Heart left ventricle (tissue), 16 donors: ENCODE measurements at places on chromosomes 3 and 15. TPM values are rescaled to one million over a fixed set of nuclear protein-coding genes. Genes with fewer than 3 reads are reported as not detected.

DNA sequence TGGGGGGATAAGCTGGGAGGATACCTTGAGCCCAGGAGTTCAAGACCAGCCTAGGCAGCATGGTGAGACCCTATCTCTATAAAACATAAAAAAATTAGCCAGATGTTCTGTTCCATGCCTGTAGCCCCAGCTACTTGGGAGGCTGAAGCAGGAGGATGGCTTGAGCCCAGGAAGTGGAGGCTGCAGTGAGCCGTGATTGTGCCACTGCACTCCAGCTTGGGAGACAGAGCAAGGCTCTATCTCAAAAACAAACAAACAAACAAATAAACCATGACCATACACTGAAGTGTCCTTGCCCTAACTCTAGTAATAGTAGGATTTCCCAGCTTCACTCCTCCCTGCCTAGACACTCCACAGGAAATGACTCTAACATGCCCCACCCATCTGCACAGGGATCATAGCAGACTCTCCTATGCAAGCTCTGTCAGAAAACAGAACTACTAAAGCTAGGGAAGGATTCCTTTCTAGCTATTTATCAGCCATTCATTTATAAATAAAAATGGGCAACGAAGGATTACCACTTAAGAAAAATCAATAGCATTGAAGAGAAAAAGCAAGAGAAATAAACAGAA is 4.6 kb downstream of the ERICH6 start:
- no peak for DNase-seq

PBRM1 gene
- 33.8 TPM for total RNA-seq

FOXB1 gene
- total RNA-seq = not detected

DNA sequence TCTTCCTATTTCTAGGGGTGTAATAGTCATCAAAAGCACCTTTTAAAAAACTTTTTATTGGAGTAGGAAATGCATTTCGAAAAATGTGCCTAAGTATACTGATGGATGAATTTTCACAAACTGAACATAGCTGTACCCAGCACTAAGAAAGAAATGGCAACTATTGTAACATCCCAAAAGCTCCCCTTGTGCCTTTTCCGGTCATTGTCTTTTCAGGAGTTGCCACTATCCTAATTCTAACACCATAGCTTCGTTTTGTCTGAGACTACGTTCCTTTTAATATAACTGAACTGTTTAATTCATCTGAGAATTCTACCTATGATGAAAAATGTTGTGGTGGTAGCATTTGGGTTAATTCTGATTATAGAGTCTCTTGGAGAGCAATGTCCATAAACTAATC is 1.9 kb downstream of the TIMMDC1 start:
- DNase-seq = no peak

GRCh38 chr3:103609472-103609871 is 1174.7 kb downstream of the ZPLD1 start:
- no peak for DNase-seq

GRCh38 chr15:83999396-84000135 is 236.0 kb upstream of the GOLGA6L4 start:
- DNase-seq = no peak

KCNH8 gene
- total RNA-seq = not detected

KIF7 gene
- total RNA-seq = 3.5 TPM

GRCh38 chr15:63870487-63871209 is 36.9 kb upstream of the HERC1 start:
- DNase-seq = peak; percentile 65

GRM7 gene
- total RNA-seq = not detected

AMT gene
- total RNA-seq = 10.3 TPM

MYO5A gene
- 17.0 TPM for total RNA-seq

DNA sequence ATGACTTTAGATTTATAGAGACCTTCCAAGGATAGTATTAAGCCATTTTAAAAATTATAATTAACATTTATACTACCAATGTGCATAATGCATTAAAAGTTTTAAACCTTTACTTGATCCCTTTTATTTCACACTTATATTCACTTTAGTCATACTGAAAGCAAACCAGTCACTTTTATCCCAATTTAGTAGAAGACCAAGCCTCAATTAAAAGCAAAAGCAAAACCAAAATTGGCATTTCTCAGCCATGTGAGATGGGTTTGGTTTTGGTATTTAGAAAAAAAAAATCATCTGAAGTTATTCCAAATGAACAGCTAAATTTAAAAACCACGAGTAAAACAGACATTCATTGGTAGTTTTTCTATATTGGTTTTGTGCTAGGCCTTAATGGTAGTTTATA is 249.4 kb downstream of the LPP start:
- DNase-seq = no peak

SOX14 gene
- not detected for total RNA-seq

CPEB1 gene
- total RNA-seq = 2.0 TPM

PARP15 gene
- total RNA-seq = 0.38 TPM

- DNase-seq = no peak
These were observed 140.9 kb downstream of the KCNMB2 start for GRCh38 chr3:178676942-178677790.

GRCh38 chr15:56165234-56165633 is 78.4 kb downstream of the RFX7 start:
- DNase-seq = no peak

DNA sequence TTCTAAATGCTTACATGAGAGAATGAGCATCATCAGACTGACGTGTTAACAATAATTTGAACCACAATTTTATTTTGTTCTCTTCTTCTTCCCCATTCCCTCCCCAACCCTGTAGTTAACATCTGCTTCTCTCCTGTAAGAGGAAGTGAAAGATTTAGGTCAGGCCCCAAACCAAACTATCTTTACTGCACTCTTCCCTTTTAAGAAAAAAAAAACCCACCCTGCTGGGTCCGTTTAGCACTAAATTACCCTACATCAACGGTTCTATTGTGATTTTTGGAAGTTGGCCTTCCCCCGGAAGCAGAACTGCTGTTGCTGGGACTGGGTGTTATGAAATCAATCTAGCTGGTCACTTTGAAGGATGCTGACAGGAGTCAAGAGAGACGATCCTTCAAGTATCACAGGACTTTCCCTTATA is 49.4 kb downstream of the NFKBIZ start:
- DNase-seq = no peak

KLHL40 gene
- total RNA-seq = 0.77 TPM

ISLR gene
- 15.7 TPM for total RNA-seq

DNA sequence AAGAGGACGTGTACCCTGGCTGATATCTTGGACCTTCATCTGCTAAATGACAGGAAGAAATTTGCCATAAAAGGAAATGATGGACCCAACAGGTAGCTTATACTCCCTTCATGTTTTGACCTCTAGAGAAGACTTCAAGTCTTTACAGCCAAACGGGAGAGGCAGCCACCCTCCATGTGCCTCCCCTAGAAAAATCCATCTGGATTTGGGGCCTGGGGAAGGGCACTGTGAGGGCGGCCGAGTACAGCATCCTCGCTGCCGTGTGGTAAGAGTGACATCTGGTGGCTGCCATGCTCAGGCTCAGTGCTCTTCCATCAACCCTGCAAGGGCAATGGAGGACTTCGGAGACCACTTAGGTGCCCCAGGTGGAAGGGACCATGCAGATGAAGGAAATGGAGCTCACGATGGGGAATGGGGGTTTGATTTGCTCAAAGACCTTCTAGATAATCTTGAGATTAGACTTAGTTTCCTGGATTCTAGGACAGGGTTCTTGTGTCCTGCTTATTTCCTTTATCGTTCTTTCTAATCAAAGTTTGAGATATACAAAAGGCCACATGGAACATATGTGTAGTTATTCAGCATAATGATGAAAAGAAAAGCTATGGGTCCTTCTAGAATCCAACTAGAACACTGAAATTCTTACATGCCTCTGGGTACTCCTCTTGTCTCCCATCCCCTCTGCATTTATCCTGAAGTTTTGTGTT is 44.4 kb downstream of the AQP9 start:
- peak; percentile 27 for DNase-seq

KLF15 gene
- 14.8 TPM for total RNA-seq

GOLGA6L25 gene
- total RNA-seq = not detected

DNAJC17 gene
- 11.0 TPM for total RNA-seq

DNA sequence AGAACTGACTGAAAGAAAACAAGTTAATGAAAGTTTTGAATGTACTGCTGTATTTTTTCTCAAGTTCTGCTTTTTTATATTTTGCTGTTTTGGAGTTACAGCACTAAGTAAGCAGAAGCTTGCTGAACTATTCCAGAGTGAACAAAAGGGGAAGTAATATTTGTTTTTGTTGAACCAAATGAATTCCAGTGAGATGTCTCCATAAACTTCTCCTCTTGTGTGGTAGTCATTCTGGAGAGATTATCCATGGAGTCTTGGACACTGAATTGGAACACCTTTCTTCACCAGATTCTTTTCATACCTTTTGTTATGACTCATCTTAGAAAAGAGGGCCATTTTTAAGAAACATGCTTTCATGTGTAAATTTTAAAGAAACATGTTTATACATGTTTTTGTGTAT is 8.8 kb downstream of the ANKUB1 start:
- DNase-seq = no peak

DNA sequence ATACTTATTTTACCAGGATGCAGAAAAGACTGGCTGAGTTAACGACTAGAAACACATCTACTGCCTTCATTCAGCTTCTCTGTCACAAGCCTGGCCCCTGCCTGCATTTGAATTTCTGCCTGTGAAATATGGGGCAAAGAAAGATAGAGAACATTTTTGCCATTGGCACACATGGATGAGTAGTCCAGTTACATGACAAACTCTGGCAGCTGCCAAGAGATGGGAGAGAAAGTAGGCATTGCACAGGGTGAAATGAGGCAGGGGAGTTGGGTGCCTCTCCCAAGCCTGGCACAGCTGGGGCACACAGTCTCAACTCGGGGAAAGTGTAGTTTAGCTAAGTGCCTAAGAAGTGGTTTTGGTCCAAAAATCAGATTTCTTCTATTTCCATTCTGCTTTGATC is 24.0 kb downstream of the ANXA2 start:
- DNase-seq = no peak

C3orf20 gene
- not detected for total RNA-seq

- DNase-seq = no peak
These were observed 290.6 kb downstream of the SATB1 start for GRCh38 chr3:18134386-18135059.

IMPG2 gene
- 0.41 TPM for total RNA-seq

NLGN1 gene
- total RNA-seq = 27.6 TPM

DNA sequence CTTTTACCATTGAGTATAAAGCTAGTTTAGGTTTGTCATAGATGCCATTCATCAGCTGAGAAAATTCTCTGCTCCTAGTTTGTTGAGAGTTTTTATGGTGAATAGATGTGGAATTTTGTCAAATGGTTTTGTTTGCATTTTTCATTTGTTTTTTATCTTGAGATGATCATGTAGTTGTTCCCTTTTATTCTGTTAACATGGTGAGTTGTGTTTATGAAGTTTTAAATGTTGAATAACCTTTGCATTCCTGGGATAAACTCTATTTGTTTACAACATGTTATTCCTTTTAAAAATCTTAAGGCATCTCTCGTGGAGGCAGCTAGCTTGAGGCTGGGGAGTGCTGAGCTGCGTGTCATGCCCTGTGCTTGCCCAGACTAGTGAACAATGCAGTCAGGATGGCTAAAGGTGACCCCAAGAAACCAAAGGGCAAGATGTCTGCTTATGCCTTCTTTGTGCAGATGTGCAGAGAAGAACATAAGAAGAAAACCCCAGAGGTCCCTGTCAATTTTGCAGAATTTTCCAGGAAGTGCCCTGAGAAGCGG is 48.5 kb downstream of the ANAPC13 start:
- no peak for DNase-seq

- no peak for DNase-seq
These were observed 679.0 kb upstream of the DPPA4 start for GRCh38 chr3:110016235-110016815.

RPLP1 gene
- 1,447 TPM for total RNA-seq

DNA sequence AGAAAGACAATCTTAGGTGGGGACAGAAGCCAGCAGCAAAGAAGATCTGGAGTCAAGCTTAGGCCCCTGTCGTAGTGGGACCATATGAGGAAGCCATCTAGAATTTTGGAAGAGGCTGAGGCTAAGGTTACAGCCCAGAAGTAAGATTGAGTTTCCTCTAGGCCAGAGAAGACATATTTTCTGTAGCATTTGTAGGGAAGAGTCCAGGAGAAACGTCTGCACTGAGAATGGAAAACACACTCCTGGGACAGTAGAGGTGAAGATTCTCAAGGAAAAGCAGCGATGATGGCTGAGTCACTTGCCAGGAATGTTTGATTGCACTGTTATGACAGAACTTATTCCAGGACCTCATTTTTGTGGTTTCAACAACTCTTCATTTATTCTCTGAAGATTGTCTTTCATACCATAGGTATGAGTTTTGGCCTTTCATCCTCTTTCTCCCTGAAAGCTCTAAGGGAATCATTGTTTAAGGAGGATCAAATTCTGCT is 107.2 kb downstream of the GTPBP8 start:
- DNase-seq = no peak

- DNase-seq = no peak
These were observed 50.3 kb upstream of the ITGA11 start for GRCh38 chr15:68482246-68482645.

PP2D1 gene
- total RNA-seq = not detected

- DNase-seq = peak; percentile 40
These were observed 56.3 kb upstream of the FSTL1 start for GRCh38 chr3:120506828-120507774.

MED12L gene
- 1.9 TPM for total RNA-seq

DNA sequence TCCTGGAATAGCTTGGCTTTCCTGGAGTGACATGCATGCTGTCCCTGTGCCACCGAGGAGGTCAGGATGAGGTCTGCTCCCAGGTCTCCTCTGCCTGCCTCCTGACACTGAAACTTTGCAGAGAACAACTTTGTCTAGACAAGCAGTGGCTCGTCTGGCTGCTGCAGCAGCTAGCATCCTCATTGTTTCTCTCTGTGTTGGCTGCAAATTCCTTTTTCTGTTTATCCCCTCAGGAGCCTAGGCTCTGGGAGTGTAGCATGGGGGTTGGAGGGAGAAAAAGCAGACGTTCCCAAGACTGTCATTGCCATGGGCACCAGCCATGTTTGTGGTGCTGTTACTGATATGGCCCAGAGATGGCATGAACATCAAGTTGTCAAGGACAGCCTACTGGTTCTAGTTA is 208.7 kb upstream of the LRIG1 start:
- DNase-seq = no peak

ZMAT3 gene
- 11.9 TPM for total RNA-seq

DNA sequence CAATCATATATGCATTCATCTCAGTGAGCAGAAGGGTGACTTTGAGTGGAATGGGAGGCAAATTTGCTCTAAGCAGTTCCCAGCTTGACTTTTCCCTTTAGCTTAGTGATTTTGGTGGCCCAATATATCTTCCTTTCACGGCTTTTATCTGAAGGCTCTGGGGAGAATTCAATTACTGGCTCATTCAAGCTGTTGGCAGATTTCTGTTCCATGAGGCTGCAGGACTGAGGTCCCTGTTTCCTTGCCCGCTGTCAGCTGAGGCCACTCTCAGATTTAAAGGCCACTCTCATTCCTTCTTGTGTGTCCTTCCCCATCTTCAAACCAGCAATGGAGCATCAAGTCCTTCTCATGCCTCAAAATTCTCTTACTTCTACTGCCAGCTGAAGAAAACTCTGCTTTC is 170.4 kb upstream of the ATP10A start:
- no peak for DNase-seq

DNA sequence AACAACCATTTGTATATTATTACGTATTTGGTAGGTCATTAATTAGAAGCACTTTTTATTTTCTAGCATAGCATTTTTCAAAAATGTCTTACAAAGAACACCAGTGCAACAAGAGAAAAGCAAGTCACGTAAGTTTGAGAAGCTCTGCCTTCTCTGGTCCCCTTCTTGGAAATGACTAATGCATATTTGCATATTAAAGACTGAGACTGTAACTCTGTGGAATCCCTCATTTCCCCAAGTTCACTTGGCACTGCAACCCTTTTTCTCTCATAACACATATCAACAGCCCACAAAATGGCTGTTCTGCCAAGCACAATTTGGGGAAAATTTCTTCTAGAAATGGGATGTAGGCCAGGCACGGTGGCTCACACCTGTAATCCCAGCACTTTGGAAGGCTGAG is 176.3 kb downstream of the ERC2 start:
- no peak for DNase-seq

MKRN2OS gene
- total RNA-seq = 11.4 TPM

KNL1 gene
- total RNA-seq = 1.1 TPM
